ENCODE measurements at places on chromosomes 7 and 10.

- no peak for DNase-seq
Observed at GRCh38 chr10:101099901-101100300, 31.2 kb upstream of the TLX1 start.

- no peak for DNase-seq
Observed at GRCh38 chr10:11430421-11431215, 180.8 kb downstream of the USP6NL start.

GRCh38 chr7:44771358-44771757, 22.7 kb downstream of the ZMIZ2 start:
- DNase-seq = no peak

DNA sequence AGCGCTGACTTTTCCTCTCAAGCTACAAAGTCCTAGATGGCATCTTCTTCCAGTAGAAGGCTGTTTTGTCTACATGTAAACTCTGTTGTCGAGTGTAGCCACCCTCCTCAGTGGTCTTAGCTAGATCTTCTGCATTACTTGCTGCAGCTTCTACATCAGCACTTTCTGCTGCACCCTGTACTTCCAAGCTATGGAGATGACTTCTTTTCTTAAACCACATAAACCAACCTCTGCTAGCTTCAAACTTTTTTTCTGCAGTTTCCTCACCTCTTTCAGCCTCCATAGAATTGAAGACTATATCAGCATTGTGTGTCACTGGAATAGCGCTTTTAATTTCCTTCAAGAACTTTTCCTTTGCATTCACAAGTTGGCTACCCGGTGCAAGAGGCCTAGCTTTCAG, 87.8 kb downstream of the LANCL2 start:
- DNase-seq = no peak

- no peak for DNase-seq
Observed at GRCh38 chr10:131804551-131805295, 96.1 kb upstream of the PPP2R2D start.

DNA sequence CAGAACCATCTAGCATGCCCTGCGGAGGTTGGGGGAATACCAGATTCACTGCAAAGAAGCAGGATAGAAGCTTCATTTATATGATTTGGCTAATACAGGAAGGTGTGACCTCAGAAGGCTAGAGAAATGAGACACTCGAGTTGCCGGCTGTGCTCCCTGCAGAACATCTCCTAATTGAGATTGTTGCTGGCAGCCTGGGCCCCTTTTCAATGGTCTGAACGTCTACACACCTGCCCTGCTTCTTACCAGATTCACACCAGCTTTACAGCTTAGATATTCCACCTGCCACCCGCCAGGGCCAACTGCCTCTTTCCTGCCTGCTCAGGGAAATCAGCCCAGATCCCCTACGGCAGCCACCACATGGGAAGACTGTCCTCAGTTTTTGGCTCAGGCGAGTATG, 475.3 kb upstream of the AUTS2 start:
- no peak for DNase-seq

DNA sequence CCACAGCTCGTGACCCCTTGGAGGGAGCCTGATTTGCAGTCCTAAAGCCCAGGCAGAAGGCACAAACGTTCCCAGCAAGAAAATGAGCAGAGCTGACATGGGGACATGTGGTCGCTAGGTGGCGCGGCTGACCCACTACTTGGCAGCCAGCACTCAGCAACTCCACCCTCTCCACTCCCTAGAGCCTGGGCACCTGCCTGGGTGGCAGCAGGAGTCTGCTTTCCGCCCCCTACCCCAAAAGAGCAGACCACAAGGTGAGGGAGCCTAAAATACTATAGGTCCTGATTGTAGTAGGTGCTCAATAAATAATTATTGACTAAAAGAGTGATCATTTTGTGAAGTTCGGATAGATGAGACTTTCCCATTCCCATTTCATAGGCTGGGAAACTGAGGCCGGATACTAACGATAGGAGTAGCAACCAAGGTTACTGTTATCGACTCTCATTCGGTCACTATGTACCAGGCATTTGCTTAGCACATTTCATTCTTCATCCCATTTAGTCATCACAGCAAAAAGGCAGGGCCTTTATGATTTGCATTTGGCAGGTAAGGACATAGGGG, 57.4 kb downstream of the NEUROG3 start:
- peak; percentile 82 for DNase-seq

DNA sequence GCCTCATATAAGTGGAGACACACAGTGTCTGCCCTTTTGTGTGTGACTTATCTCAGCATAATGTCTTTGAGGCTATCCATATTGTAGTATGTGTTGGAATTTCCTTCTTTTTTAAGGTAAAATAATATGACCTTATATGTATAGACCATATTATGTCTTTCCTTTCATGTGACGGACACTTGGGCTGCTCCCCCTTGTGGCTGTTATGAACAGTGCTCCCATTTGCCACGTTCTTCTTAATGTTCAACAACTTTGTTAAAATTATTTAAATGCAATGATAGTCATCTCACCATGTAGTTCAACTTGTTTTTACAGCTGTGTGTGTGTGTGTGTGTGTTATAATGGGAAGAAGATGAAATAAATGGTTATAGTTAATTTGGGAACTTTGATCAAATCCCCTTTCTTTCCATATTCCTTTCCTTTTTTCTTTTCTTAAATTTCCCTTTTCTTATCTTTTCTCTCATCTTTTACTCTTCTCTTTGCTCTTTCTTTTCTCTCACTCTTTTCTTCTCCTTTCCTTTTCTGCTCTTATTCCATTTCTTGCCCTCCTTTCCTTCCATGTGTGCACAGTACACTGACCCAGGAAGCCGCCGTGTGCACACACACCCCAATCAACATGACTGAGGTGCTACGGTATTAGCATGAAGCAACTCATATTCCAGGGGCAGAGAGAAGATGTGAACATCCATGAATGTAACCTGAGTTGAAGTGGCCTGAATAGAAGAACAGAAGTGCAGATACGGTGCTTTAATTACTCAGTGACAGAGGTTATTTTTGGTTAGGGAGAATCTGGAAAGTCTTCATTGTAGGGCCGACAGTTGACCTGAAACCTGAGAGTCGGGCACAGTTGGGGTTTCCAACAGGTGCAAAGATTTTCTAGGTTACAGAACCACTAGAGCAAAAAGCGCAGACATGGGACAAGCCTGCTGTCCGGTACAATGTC, 596.6 kb downstream of the SDK1 start:
- peak; percentile 40 for DNase-seq

DNA sequence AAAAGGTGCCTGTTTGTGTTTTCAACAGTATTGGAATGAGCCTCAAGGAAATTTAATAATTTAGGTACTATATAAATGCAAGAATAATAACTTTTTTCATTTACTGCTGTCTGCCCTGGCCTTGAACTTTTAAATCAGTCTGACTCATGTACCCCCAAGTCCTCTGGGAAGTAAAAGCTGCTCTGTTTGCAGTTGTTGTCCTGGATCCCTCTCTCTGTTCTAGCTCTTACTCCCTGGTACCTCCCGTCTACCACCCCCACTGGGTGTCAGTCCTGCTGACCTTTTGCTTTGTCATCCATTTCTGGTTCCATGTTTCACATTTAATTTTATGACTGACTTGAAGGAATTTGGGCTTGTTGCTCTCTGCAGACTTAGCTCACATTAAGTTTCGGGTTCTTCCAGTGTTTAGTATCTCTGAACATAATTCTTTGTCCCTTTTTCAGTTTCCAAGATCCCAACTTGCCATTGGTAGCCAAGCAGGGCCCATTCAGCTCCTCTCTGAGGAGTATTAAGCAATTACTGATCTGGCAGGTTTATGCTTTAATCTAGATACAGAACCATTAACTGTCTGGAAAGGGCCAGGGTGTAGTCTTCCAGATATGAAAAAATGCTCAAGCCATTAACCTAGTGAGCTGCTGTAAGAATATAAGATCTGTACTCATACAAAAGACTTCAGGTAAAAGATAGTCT, 208.7 kb upstream of the FAM3C start:
- no peak for DNase-seq

DNA sequence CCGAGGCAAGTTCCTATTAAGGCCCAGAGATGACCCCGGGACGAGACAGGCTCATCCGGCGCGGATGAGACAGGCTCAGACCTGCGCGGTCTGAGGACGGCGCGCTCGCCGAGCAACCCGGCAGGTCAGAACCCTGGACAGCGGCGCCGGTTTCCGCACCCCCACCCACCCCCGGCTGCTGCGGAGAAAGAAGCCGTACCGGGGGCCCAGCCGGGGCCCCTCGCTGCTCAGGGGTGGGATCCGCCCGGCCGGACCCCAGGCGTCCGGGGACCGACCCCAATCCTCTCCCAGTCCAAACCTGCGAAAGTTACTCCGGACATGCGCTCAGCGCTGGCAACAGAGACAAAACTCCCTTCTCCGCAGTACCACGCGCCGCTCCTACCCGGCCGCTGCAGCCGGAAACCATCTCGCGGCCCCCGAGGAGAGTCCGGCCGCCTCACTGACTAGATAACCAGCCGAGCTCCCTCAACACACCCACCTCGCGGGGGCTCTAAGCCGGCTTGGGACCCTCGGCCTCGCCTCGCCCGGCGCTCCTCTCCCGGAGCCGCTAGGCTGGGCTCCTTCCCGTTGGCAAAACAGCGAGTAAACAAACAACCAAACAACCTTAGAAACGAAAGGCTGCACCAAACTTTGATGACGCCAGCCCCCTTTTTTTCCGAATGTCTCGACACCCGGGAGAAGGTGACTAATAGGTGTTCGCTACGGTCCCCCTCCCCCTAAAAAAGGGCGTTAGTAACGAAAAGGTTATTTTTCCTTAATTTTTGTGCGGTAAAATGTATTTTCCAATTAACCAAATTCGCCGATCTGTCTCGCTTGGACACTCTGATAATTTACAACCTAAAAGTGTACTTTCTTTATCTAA, 2.3 kb upstream of the DRGX start:
- DNase-seq = peak; percentile 74

DNA sequence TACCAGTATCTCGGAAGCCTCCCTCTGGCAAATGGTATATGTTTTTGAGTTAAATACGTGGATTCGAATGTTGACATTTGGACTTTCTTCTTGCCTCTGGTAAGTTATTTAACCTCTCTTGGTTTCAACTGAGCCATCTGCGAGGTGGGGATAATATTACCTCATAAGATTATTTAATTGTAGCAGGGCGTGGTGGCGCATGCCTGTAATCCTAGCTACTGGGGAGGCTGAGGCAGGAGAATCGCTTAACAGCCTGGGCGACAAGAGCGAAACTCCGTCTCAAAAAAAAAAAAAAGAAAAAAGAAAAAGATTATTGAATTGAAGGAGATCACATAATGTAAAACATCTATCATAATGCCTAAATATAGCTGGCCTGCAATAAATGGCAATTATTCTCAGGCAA, 396 bp upstream of the TAF5 start:
- DNase-seq = peak; percentile 22

GRCh38 chr10:98460837-98461499, 14.2 kb upstream of the HPS1 start:
- DNase-seq = no peak

DNA sequence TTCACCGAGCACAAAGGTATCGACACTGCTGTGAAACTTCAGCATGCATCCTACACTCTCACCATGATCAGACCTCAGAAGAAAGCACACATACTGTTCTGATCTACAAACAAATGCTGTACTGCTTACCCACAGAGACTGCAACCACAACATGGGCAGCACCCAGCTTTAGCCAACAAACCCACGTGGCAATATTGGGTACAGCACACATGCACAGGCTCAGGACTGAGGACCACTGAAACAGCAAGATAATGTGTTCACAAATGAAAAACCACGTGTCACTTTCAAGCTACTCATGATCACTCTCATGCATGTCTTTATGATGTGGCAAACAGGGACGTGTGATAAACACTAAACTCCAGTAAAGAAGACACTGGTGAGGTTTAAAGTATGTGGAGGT, 119.3 kb upstream of the PTN start:
- no peak for DNase-seq

DNA sequence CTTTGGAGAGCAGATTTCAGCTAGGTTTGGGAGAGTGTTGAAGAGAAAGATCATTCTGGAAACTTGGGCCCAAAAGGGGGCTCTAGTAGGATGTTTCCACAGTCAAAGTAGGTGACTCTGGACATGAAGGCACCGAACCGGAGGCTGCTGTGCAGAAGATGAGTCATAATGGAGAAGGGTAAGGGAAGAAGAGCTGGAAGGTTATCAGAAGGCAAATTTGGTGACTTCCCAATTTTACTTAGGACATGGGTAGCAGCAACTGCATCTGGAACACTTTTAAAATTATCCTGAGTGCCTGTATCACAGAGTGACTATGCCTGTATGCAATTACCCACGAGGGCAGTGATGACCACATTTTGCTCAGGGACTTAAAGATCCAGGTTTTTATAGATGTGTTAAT, 38.8 kb downstream of the PIK3AP1 start:
- DNase-seq = no peak

DNA sequence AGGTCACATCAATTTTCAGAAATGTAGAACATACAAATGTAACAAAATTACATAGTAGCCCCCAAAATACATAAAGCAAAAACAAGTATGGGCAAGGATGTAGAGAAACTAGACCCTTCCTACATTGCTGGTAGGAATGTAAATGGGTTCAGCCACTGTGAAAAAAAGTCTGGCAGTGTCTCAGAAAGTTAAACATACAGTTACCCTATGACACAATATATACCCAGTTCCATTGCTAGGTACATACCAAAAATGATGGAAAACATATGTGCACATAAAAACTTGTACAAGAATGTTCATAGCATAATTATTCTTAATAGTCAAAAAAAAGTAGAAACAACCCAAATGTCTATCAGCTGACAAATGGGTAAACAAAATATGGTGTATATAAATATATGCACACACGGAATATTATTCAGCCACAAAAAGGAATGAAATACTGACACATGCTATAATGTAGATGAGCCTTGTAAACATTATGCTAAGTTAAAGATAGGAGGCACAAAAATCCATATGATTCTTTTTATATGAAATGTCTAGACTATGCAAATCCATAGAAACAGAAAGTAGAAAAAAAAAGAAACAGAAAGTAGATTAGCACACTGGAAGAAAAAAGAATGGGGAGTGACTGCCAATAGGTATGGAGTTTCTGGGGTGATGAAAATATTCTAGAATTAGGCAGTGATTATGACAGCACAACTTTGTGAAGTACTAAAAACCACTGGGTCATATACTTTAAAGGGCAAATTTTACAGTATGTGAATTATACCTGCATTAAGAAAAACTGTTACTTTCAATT, 13.5 kb downstream of the HERPUD2 start:
- DNase-seq = no peak

DNA sequence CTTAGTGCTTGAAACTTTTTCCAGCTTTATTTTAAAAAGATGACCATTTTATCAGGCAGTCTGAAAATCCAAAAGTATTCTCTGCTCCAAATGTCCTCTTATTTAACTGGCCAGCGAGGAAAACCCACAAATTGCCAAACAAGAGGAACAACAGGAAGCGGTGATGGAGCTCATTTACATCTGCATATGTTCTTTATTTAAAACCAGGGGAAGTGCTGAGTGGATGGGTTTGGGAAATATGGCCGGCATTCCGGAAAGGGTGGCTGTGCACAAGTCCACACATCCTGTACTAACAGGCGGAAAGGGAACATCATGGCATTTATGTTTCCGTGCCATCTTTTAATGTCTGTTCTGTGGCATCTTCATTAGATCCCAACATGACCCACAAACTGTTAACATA, 974.5 kb downstream of the LRMDA start:
- DNase-seq = no peak

GRCh38 chr10:5583525-5584175, 58.9 kb downstream of the CALML3 start:
- no peak for DNase-seq

Measured in stimulated activated naive CD8-positive, alpha-beta T cell treated with anti-CD3 and anti-CD28 coated beads, Interleukin-15, Interleukin-2, amounts not matched to agents 100 U/mL and 50 U/mL, for 24 hours (primary cell).